ENCODE measurements at places on chromosomes 12 and 14.

GRCh38 chr12:109586385-109587296 lies 13.0 kb downstream of the MVK start:
- no peak for DNase-seq

- DNase-seq, result no peak
Observed at GRCh38 chr12:14810953-14811483, 3.0 kb downstream of the SMCO3 start.

DNA sequence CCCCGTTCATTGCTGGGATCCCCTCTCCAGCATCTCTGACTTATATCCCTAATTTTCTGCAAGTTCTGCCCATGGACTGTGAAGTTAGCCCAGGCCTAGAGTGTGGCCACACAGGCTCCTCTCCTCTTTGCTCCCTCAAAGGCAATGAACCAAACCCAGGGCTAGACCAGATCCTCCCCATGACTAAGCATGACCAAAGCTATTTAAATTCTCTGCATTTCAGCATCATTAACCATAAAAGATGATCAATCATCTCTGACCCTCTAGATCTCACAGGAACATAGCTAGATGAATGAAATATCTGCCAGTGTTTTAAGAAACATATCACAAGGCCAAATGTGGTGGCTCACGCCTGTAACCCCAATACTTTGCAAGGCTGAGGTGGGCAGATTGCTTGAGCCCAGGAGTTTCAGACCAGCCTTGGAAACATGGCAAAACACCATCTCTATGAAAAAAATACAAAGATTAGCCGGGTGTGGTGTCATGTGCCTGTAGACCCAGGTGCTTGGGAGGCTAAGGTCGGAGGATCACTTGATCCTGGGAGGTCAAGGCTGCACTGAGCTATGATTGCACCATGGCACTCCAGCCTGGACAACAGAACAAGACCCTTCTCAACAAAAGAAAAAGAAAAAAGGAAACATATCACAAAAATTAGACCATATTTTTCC lies 2.2 kb upstream of the KRT3 start:
- no peak for DNase-seq

DNA sequence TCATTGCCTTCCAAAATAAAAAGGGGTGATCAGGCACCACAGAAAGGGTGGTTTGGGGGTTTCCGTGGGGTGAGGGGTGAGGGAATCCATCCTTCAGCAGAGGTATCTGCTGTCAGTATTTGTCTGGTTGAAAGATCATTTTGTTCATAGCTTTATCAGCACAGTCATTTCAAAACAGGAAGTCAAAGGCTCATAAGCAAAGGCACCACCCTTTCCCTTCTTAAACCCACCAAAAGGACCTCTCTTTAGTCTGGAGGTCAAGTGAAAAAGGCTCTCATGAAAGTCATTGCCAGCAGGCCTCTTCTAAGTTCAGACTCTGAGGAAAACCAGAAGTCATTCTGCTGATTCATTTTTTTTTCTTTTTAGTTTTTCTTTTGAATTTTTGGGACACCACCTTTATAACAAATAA lies 6.2 kb downstream of the CHST11 start:
- DNase-seq, result no peak

All from stimulated activated CD4-positive, alpha-beta T cell treated with anti-CD3 and anti-CD28 coated beads, Interleukin-2, amount 100 ng/mL, for 4 hours (primary cell).